Eye (tissue), 1 donor: ENCODE measurements at places on chromosomes 5 and 9.

DNA sequence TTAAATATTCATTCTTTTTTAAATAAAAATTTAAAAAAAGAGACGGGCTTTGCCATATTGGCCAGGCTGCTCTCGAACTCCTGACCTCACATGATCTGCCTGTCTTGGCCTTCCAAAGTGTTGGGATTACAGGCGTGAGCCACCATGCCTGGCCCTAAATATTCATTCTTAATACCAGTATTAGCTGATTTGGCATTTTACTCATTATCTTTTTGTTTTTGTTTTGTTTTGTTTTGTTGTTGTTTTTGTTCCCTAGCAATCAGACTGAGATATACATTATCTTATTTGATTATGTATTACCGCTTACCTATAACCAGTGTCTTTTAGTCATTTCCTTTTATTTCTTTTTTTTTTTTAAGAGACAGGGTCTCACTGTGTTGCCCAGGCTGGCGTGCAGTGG lies 37.9 kb downstream of the RNF44 start:
- no peak for DNase-seq

DNA sequence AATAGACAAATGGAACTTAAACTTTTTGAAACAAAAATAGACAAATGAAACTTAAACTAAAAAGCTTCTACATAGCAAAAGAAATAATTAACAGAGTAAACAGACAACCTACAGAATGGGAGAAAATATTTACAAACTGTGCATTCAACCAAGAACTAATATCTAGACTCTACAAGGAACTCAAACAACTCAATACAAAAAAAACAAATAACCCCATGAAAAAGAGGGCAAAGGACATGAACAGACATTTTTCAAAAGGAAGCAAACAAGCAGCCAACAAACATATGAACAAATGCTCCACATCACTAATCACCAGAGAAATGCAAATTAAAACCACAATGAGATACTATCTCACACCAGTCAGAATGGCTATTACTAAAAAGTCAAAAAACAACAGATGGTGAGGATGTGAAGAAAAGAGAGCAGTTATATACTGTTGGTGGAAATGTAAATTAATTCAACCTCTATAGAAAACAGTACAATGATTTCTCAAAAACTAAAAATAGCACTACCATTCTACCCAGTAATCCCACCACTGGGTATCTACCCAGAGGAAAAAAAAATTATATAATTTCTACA lies 170.8 kb upstream of the RGMB start:
- DNase-seq, result no peak

DNA sequence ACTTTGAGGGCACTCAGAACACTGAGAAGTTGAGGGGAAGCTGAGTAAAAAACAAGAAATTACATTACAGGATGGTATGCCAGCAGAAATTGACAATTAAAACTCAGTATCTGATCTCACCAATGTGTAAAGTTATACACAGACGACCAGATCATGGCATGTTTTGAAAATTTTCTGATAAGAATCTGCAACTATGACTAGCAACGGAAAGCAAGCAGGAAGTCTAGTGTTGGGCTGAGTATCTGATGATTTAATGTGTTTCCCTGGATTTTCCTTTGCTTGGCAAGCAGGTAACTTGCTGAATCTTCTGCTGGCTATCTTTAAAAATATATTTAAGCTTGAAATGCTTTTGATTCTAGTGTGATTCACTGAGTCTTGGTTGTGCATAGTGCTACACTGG lies 5.2 kb upstream of the GCNT4 start:
- DNase-seq, result no peak

DNA sequence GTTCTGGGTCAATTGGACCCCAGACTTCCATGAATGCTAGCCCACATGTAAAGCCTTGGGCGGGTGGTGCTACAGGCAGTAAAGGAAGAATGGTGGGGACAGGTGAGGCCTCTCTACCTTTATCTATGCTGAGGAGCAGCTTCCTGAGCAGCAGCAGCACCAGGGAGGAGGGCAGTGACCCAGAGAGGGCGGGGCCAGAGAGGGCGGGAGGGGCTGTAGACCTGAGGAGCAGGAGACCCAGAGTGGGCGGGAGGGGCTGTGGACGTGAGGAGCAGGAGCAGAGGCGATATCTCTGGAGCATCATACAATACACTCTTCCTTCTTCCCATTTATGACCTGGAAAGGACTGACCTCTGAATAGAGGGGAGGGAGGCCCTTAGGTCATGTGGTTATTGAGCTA lies 165.9 kb downstream of the MTRR start:
- no peak for DNase-seq

GRCh38 chr9:133148199-133149129 lies 15.2 kb downstream of the GBGT1 start:
- DNase-seq, result peak; percentile 78

- peak; percentile 92 for DNase-seq
These were observed 724 bp upstream of the LYSMD3 start for GRCh38 chr5:90529939-90530677.

GRCh38 chr9:114302727-114303126 lies 20.2 kb upstream of the ORM1 start:
- no peak for DNase-seq

GRCh38 chr5:5287419-5287818 lies 135.1 kb upstream of the ICE1 start:
- DNase-seq, result no peak

DNA sequence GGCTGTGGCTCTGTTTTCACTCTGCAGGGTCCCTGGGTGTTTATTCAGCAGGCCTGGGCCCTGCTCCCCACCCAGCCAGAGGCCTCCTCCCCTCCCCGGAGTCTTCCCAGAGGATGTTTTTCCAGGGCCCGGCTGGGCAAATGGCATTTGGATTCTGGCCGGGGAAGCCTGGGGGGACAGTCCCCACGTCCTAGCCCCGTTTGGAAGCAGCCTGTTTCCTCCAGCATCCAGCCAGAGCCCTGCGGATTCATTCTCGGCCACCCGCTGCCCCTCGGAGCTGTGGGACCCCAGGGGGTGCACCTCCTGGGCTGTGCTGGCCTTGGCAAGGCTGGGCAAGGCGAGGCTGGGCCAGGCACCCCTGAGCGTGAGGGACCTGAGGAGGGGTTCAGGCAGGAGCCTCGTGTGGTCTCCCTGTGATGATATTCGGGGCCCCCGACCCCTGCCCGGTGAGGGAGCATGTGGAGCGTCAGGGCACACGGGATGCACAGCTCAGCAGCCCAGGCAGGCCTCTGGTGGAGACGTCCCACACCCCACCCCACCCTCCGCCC lies 48.8 kb upstream of the EGFL7 start:
- DNase-seq, result no peak

DNA sequence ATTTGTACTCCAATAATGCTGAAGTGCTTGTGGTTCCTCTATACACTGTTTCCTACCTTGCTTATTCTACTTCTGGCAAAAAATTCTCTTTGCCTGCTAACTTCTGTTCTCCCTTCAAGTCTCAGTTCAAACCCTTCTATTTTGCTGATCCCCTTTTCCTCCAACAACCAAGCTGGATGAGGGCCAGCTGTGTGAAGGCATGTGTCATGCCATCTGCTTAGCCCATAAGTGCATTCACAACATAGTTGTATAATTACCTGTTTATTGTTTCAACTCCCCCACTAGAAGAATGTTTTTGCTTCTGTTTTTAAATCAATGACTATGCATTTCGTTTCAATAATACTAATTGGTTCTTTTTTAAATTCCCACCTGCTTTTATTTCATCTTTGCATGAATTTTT lies 1951.4 kb upstream of the WWC1 start:
- DNase-seq, result no peak

DNA sequence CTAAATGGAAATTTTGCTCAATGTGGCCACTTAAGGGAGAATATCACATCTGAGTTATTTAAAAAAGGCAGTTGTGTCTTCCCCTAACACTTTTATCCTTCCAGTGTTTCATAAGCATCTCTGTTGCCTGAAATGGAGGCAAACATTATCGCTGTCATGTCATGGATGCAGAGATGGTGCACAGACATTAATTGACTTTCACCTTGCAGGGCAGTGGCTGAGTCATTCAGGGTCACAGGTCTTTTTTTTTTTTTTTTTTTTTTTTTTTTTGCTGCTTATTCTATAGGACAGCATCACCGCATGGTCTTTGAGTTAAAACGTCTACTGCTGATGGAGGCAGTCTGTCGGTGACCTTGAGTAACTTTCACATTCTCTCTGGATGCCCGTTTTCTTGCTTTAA lies 36.3 kb upstream of the KLF9 start:
- DNase-seq, result no peak

DNA sequence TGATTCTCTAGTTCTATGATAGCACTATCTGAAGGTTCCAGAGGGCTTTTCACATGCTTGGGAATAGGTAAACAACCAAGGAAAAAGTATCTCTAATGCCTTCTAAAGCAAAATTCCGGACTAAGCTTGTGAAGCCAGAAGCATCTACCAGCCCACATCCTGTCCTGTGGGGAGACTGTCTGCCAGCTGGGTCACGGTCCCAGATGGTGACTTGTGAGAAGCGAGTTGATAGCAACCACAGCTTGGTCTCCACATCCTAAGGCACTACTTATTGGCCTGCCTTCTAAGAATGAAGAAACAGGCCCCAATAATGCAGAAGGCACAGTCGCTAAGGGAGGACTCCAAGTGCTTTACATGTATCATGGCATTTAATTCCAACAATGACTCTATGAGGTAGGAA lies 184.1 kb upstream of the ADRA1B start:
- no peak for DNase-seq

DNA sequence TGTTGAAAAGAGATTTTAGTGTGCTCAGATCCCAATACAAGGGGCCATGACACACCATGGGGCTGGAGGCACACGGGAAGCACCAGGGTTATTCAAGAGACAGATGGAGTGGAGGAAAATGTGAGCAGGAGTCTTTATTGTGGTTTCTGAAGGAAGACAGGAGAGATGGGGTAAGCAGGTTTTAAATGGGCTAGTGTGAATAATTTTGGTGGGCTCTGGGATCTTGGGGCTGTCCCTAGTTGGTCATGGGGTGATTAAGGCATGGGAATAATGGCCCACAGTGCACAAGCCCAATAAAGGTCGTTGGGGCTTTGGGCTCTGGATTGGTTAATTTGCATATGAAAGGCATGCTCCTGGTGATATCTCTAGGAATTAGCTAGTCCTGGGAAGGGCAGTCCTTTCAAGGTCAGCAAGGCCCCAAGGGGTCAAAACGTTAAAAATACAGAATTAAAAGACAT lies 3.6 kb upstream of the SCGB3A2 start:
- DNase-seq, result no peak

GRCh38 chr5:146560205-146560812 lies 44.3 kb upstream of the GPR151 start:
- no peak for DNase-seq

- no peak for DNase-seq
These were observed 71.0 kb downstream of the SMARCA2 start for GRCh38 chr9:2086116-2086515.

- DNase-seq, result no peak
These were observed 35.6 kb downstream of the ERP44 start for GRCh38 chr9:100063185-100063584.

DNA sequence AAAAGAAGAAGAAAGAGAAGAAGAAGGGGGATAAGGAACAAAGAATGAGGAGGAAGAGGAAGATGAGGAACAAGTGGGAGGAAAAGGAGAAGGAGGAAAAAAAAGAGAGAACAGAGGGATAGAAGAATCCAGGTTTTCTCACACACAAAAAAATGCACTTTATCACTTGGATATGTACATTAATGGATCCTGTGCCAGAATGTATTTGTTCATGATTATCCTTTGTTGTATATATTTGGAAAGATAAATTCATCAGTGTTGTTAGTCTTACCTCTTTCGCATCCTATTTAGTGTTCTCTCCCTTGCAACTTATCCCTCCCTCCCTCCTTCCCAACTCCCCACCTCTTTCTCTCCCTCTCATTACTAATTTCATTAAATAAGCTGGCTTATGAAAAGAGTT lies 298.8 kb downstream of the SLCO4C1 start:
- DNase-seq, result no peak

- no peak for DNase-seq
These were observed 102.0 kb upstream of the DMAC1 start for GRCh38 chr9:7901621-7902020.

DNA sequence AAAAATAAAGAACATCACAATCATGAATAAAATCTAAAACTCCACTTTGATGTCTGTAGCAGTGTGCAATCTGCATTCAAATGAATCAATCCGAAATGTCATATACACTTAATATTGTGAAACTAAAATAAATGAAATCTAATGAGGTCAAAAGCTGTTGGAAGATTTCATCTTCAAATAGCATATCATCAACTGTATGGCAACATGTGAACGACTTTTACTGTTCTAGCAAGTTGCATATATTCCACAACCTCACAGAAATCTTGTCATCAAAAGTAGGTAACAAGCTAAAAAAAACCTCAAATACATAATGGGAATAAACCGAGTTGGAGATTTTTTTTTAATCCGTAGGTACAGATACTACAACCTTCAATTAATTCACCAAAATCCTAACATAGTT lies 1.2 kb downstream of the PTBP3 start:
- DNase-seq, result no peak

DNA sequence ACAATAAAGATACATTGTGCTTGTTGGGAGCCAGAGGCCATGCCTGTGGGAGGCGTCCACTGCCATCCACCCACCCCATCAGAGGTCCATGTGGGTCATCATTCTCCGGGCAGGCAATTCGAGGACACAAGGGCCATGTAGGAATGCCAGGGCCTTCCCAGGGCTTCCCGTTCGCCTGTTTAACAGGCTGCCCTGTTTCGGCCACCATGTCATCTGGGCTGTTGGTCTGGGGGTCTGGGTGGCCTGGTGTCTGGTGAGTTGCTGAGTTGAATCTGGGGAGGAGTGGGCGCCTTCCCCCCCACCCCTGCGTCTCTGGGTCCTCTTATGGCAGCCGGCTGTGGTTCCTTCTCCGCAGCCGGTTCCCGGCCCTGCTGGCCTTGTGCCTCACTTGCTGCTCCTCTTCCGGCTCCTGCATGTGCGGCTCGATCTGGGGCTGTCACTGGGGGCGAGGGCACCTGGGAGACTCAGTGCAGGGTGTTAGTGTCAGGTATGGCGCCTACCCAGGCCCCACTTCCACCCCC lies 117.4 kb downstream of the WNK2 start:
- DNase-seq, result no peak

- peak; percentile 79 for DNase-seq
These were observed 176.1 kb downstream of the PCSK1 start for GRCh38 chr5:96256795-96257470.

GRCh38 chr5:40575411-40575810 lies 104.3 kb upstream of the PTGER4 start:
- no peak for DNase-seq

GRCh38 chr5:77117161-77117560 lies 30.1 kb upstream of the ZBED3 start:
- no peak for DNase-seq
